ENCODE measurements at places on chromosomes 4 and X. TPM values are rescaled to one million over a fixed set of nuclear protein-coding genes. Genes with fewer than 3 reads are reported as not detected.

- no peaks in the 10 kb centered on the region for H3K36me3 ChIP-seq
- no peaks in the 10 kb centered on the region for H3K4me1 ChIP-seq
- H3K4me3 ChIP-seq = no peak overlapping the region
- H3K27ac ChIP-seq = no peak overlapping the region
These were observed 719.0 kb upstream of the FRG1 start for GRCh38 chr4:189221691-189222090.

DNA sequence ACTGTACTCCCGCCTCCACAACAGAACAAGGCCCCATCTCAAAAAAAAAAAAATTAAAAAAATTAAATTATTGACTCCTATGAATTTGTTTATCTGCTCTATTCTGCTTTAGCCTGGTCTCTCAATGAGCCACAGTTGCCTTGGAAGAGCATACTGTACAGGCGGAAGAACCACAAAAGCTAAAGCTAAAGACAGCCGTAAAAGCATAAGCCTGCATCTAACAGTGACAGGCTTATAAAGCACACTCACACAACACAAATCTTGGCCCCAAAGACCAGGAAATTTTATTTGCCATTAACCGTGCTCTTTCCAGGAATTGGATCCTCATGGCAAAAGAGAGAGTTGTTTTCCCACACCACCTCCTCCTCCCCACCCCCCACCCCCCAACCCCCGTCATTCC lies 53.5 kb upstream of the KLF3 start:
- H3K4me1 ChIP-seq = peaks cover 24% of the 10 kb centered on the region
- H3K27ac ChIP-seq = no peak overlapping the region
- no peaks in the 10 kb centered on the region for H3K36me3 ChIP-seq
- no peak for DNase-seq

DNA sequence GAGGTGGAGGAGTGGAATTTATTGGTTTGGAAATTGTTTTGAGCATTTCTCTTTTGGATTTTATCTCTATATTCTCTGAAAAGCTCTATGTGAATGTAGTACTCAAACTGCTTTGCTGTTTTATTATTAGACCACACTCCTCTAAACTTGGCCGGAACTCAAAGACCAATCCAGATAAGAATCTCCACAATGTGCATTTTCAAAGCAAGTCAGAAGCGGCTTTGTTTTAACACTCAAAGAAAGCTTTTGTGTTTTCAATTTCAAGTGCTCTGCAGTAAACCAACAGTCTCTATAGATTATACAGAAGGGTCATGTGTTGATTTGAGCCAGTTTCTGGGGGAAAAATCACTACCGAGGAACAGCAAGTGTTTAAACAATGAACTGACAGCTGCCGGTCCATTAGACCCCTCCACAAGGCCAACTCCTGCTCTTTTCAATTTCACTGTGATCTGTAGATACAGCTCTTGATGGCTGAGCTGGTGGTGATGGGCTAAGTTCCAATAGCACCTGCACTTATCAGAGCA lies 79.4 kb downstream of the FTHL17 start:
- no peak for DNase-seq
- no peaks in the 10 kb centered on the region for H3K36me3 ChIP-seq
- H3K27me3 ChIP-seq = no peaks in the 10 kb centered on the region

The PCDH7 gene
- 331 TPM for total RNA-seq

The SRP72 gene
- total RNA-seq = 43.1 TPM
